Immature natural killer cell (primary cell): ENCODE measurements at places on chromosomes 16 and 17. TPM values are rescaled to one million over a fixed set of nuclear protein-coding genes. Genes with fewer than 3 reads are reported as not detected.

Gene CCL16
- not detected for polyA plus RNA-seq

Gene PPP1R1B
- polyA plus RNA-seq = not detected

Gene PHF12
- polyA plus RNA-seq = 15.3 TPM

Gene ASIC2
- polyA plus RNA-seq = not detected

Gene MMP28
- not detected for polyA plus RNA-seq

Gene ZNF19
- 0.21 TPM for polyA plus RNA-seq

Gene RNFT1
- 28.9 TPM for polyA plus RNA-seq

Gene GAS7
- 8.1 TPM for polyA plus RNA-seq

Gene MMP25
- 0.19 TPM for polyA plus RNA-seq

Gene RPL27
- 1,177 TPM for polyA plus RNA-seq

Gene HYDIN
- polyA plus RNA-seq = 0.24 TPM

Gene CPHXL
- not detected for polyA plus RNA-seq

Gene NHLRC4
- polyA plus RNA-seq = not detected

Gene CLEC18A
- not detected for polyA plus RNA-seq

Gene SCGB1C2
- polyA plus RNA-seq = not detected

Gene CORO6
- polyA plus RNA-seq = 1.3 TPM

Gene FBXL16
- 0.20 TPM for polyA plus RNA-seq

Gene DPEP2NB
- polyA plus RNA-seq = not detected

Gene SMIM36
- not detected for polyA plus RNA-seq

Gene TMC7
- not detected for polyA plus RNA-seq

Gene SLC5A11
- not detected for polyA plus RNA-seq

Gene CPNE7
- 1.9 TPM for polyA plus RNA-seq

Gene CSH2
- polyA plus RNA-seq = not detected

Gene CASKIN1
- not detected for polyA plus RNA-seq

Gene PNMT
- 1.6 TPM for polyA plus RNA-seq

Gene EFNB3
- not detected for polyA plus RNA-seq

Gene KRTAP1-5
- not detected for polyA plus RNA-seq

Gene PIK3R6
- not detected for polyA plus RNA-seq

Gene MRPS34
- polyA plus RNA-seq = 139 TPM

Gene RRN3
- polyA plus RNA-seq = 17.4 TPM
